ENCODE measurements at places on chromosomes 7 and 10. TPM values are rescaled to one million over a fixed set of nuclear protein-coding genes. Genes with fewer than 3 reads are reported as not detected.

DNA sequence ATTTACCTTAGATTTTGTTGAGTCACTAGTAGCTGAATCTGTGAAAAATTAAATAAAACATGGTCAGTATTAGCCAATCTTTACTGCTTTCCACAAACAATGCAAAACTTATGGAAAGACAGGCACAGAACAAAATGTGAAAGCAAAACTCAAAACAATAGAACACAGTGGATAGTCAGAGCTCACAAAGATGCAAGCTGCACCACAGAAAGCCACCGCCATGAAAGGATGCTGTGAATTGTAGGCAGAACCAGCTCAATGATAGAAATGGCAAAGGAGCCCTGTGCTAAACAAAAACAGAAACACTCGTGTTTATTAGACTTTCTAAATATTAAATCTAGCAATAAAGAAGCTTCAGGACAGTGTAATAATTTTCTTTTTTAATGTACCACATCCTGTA is 134.4 kb downstream of the ARHGAP21 start:
- no peak for DNase-seq

GRCh38 chr7:50216626-50217025 is 87.9 kb upstream of the IKZF1 start:
- DNase-seq: no peak

- no peak for DNase-seq
Measured at GRCh38 chr7:21608465-21608864, 65.6 kb downstream of the DNAH11 start.

- DNase-seq: no peak
Measured at GRCh38 chr7:93160410-93160809, 12.2 kb upstream of the SAMD9L start.

- no peak for DNase-seq
Measured at GRCh38 chr7:5458921-5459480, 35.4 kb upstream of the TNRC18 start.

- no peak for DNase-seq
Measured at GRCh38 chr7:126953461-126953860, 299.3 kb downstream of the GRM8 start.

GRCh38 chr7:43756368-43757072 is 2.0 kb upstream of the BLVRA start:
- no peak for DNase-seq

- no peak for DNase-seq
Measured at GRCh38 chr10:69976795-69977546, 75.7 kb upstream of the MACROH2A2 start.

The SMKR1 gene
- 0.49 TPM for total RNA-seq

Measured in Calu3 (cell line).